ENCODE measurements at places on chromosomes 12 and 14.

DNA sequence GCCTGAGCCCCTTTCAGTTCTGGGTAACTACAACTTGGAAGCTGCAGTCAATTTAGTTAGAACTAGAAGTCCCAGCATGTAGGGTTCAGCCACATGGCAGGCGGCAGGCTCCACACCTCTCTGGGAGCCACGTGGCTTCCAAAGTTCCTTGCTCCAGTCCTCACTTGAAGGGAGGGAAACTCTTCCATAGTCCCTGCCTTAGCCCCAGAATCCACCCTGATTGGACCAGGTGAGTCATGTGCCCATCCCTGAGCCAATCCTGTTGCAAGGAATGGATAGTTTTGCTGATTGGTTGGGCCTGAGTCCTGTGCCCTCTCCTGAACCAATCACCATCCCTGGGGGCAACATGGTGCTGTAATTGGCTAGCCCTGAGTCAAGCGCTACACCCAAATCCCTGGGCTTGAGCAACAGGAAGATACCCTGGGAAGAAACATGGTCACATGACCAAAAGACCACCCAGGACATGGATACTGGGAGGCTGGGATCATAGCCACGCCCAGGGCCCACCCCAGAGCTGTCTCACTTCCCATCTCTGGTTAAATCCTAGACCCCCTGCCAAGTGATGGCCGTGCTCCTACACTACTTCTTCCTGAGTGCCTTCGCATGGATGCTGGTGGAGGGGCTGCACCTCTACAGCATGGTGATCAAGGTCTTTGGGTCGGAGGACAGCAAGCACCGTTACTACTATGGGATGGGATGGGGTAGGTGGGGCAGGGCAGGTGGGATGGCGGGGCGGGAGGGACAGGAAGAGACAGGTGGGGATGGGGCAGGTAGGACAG lies 154.7 kb downstream of the ADGRD1 start:
- DNase-seq = no peak

GRCh38 chr12:111304642-111305071 lies 64.2 kb downstream of the PHETA1 start:
- DNase-seq = no peak

- no peak for DNase-seq
These were observed 84.7 kb downstream of the GPATCH2L start for GRCh38 chr14:76236172-76237130.

GRCh38 chr14:24848102-24848790 lies 201.7 kb downstream of the STXBP6 start:
- DNase-seq = no peak

- DNase-seq = no peak
These were observed 83.4 kb downstream of the PRORP start for GRCh38 chr14:35205737-35206136.

DNA sequence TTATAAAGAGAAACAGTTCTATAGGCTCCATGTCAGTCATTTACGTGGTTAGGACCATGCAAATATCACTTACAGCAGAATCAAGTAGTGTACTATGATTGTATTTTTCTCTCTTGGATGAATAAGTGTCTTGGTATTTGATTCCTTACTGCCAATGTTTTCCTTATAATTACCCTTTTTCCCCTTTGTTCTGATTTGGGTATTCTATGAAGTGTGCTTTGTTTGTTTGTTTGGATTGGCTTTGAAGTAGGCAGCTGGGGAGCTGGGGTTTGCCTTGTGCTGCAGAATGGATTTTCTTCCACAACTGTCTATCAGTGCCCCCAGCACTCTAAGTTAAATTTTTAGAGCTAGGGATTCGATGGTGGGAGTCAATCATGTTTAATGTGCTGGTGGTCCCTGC lies 12.4 kb downstream of the TMEM120B start:
- no peak for DNase-seq

GRCh38 chr14:32692441-32692840 lies 246.2 kb upstream of the NPAS3 start:
- no peak for DNase-seq

DNA sequence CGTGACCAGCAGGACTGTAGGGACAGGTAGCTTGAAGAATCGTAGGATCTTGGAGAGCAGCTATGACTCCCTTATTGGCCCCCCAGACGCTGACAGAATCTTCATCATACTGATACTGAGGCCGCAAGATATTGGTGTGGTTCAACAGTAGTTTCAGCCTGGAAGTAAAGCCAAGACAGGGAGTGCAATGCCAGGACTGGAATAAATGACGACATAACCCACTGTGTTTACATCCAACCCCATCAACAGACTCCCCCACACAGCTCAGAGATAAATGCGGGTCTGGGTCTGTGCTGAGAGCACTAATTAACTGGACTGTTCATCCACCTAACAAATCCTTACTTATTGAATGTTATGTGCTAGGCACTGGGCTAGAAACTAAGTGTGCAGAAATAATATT lies 16.6 kb downstream of the NOXRED1 start:
- no peak for DNase-seq

GRCh38 chr12:89513544-89513943 lies 11.1 kb downstream of the GALNT4 start:
- DNase-seq = no peak

- no peak for DNase-seq
These were observed 69.0 kb upstream of the DUSP6 start for GRCh38 chr12:89421092-89421835.

Data from activated CD4-positive, alpha-beta T cell treated with anti-CD3 and anti-CD28 coated beads for 1 hour (primary cell).